ENCODE measurements at places on chromosomes 4 and X.

- DNase-seq: no peak
Observed at GRCh38 chrX:115579786-115580294, 18.9 kb downstream of the PLS3 start.

GRCh38 chr4:184548648-184549341 lies 74.4 kb upstream of the IRF2 start:
- DNase-seq: no peak

GRCh38 chrX:140151316-140151715 lies 186.0 kb upstream of the CXorf66 start:
- no peak for DNase-seq

GRCh38 chr4:96295143-96295741 lies 455.3 kb downstream of the PDHA2 start:
- DNase-seq: no peak

GRCh38 chr4:88015659-88016295 lies 8.3 kb downstream of the PKD2 start:
- no peak for DNase-seq

Measured in CD4-positive, alpha-beta T cell treated with Interferon alpha-2 for 1 hour (primary cell).